ENCODE measurements at places on chromosomes 3 and 15.

DNA sequence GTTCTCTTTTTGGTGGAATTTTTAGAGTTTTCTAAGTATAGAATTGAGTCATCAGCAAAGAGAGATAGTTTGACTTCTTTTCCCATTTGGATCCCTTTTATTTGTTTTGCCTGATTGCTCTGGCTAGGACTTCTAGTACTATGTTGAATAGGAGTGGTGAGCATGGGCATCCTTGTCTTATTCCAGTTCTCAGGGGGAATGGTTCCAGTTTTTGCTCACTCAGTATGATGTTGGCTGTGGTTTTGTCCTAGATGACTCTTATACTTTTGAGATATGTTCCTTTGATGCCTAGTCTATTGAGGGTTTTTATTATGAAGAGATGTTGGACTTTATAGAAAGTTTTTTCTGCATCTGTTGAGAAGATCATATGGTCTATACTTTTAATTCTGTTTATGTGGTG is 72.5 kb downstream of the TNFAIP8L3 start:
- no peak for DNase-seq

- no peak for DNase-seq
Observed at GRCh38 chr3:172154768-172155664, 115.6 kb downstream of the FNDC3B start.

DNA sequence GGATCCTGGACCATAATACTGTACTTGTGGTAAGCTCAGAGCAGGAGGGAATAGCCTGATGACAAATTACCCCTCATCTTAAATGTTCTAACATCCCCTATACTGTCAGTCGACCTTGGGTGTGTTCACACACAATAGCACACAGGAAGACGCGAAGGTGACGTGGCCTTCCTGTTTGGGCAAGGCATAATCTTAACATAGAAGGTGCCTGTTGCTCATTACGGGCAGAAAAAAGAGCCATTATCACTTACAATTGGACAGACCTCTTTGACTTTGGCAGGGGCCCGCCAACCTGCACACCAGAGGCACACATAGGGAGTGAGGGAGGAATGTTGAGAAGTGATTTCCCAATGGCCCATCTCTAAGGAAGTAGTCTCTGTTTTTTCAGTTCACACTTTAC is 144.2 kb downstream of the ANO10 start:
- no peak for DNase-seq

DNA sequence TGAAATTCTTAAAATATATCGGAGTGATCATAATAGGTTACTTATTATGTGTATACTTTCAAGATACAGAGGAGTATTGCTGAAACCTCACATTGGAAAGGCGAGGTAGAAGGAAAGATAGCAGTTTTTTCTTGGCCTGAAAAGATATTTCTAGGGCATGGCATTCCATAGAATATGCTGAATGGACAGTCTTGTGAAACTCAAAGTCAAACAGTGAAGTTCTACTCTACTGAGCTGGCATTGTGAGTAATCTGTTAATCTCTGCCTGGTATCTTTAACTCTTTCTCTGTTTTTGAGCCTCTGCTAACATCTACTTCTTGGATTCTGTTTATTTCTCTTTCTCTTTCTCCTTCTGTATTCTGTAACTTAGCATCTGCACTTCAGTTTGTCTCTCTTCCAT is 176.3 kb upstream of the ZBTB20 start:
- no peak for DNase-seq

- no peak for DNase-seq
Observed at GRCh38 chr3:62696011-62696410, 179.2 kb downstream of the CADPS start.

DNA sequence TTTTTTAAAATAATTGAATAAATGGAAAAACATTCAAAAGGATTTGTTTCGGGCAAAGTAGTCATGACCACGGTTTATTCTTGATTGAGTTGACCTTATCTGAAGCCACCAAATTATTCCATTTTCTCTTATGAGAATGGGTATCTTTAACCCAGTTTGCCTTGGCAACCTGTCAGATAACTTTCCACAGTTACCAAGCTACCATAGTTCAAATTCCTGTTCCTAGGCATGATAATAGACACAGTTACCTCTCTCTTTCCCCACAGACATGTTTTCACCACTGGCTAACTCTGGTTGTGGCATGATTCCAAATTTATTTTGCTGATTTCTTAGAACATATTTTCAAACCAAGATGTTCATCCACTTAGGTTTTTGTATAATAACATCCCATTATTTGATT is 84.9 kb downstream of the NECTIN3 start:
- no peak for DNase-seq

DNA sequence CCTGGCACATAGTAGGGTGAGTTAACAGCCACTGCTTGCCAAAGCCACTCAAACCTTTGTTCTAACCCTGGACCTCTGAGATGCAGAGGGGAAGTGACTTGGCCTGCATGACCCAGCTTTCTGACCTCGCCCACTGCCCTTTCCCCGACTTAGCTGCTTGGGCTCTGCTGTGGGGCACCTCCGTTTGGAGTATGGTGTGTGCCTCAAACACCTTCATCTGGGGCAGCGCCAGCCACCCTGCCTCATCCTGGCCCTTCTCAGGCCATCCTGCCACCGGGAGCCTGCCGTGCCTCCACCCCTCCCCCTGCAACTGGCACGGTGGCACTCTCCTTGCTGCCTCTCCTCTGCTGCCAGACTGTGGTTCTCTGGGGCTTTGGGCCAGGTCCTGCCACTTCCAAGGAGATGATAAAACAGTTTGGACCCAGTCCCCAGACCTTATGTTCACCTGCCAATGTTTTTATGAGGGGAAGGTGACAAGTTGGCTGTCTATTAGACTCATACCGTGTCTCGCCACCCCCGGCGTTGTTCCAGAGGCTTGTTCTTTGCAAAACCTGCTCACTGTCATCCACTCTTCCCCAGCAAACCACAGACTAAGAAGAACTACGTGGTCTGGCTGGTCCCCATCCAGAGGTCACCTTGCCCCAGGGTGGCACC is 32.2 kb downstream of the SLC6A6 start:
- DNase-seq, result no peak

GRCh38 chr15:92831336-92831654 is 68.8 kb upstream of the CHD2 start:
- no peak for DNase-seq

DNA sequence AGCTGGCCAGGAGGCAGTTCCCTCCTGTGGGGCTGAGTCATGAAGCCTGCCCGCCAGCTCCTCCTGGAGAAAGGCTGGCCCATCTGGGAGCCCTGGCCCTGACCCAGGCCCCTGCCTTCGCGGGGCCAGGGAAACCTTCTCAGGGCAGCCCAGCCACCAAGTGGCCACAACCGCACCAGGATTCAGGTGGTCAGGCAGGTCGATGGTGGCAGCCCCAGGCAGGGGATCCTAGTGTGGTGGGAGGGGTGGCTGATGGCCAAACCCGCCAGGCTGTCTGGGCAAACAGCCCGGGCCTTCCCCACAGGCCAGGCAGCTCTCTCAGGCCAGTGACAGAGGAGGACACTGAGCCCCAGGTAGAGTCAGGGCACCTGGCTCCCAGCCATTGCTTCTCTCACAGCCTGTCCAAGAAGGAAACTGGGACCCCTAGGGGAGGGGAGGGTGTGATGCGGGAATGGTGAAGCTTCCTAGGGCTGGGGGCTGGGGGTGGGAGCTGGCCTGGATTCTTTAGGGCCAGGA is 1.2 kb downstream of the TWF2 start:
- no peak for DNase-seq

DNA sequence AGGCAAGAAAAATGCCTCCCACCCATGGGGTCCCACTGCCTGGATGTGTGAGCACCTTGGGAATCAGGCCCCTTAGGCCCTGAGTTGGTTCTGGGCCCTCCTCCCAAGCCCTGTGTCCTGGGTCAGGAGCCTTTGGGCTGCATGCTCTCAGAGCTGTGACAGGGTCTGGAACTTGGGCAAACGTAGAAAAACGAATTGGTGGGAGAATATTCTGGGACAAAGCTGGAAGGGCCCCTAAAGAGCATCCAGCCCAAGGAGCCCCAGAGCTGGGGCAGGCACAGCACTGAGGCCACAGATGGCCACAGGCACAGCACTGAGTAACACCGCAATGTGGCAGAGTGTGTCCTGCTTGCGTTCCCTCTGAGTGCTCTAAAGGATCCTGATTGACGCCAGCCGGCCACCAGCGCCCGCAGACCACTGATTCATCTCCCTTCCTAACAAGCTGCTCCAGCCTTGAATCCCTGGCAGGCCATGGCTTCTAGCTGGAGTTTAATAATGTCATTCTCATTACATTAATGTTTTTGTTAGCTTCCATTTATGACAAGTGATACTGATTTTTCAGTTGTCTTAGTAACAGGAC is 18.6 kb upstream of the SEC13 start:
- DNase-seq, result no peak

- DNase-seq, result no peak
Observed at GRCh38 chr3:43087249-43087776, 18.6 kb downstream of the POMGNT2 start.

DNA sequence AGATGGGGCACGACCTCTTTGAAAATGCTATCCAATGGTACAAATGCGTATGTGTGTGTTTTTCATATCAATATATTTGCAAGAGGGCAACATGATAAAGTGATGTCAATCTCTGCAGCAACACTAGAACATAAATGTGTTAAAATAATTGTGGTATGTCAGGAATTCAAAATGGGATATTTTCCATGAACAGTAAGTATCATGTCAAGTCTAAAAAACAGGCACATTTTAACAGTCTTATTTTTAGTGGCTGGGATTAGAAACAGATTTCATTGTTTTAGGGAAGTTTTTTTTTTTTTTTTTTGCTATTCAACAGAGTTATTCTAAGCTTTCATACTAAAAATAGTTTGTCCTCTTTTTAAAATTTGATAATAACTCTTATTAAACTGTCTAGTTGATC is 209.8 kb downstream of the GAP43 start:
- no peak for DNase-seq

DNA sequence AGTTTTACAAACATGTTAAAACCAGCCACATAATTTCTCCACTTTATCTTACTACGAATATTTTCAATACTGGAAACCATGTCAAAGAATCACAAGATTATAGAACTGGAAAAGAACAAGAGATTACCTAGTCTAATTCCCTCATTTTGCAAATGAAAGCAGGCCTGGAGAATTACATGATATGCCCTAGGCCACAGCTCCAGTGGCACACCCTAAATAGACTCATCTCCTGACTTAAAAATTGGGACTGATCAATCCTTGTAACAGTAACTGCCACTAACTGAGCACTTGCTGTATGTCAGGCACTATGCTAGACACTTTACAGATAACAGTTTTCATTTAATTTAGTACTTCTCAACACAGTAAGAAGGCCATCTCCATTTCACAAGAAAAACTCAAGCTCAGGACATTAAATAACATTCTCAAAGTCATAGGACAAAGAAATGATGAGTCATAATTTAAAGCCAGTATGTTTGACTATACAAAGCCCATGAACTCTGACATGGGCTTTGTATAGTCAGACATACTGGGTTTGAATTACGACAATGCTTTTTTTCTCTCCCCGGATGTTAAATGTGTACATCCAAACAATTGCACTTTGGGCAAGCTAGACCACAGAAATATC is 9.4 kb downstream of the IGSF11 start:
- no peak for DNase-seq

GRCh38 chr3:149564079-149564478 is 89.6 kb downstream of the TM4SF4 start:
- no peak for DNase-seq

GRCh38 chr3:95037927-95038326 is 975.1 kb downstream of the NSUN3 start:
- DNase-seq, result no peak

DNA sequence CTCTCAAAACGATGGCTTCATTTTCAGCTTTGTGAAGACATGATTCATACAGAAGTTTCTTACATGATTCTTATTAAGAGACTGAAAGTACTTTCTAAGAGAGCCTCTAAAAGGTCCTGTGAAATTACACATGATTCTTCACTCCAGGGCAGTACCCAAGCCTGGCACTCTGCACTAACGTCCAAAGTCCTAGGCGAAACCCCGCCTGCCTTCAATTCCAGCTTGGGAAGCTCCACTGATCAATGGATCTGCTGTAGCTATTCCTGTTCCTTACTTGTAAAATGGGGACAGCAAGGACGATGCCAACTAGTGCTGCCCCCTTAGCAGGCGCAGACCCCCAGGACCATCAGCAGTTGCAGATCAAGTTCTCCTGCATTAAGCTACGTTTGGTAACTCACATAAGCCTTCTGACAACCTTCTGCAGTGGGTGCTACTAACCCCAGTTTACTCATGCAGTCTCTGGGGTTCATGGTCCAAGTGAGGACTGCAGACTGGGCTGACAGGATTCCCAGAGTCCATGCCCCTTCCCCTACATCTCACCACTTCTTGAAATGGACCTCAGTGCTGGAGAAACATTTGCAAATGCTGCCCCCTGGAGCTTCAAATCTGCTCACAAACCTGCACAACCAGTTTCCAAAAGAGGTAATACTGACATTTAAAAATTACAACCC is 10.6 kb downstream of the CHCHD4 start:
- DNase-seq, result no peak

- DNase-seq, result no peak
Observed at GRCh38 chr3:48422272-48422671, 7.6 kb downstream of the PLXNB1 start.

DNA sequence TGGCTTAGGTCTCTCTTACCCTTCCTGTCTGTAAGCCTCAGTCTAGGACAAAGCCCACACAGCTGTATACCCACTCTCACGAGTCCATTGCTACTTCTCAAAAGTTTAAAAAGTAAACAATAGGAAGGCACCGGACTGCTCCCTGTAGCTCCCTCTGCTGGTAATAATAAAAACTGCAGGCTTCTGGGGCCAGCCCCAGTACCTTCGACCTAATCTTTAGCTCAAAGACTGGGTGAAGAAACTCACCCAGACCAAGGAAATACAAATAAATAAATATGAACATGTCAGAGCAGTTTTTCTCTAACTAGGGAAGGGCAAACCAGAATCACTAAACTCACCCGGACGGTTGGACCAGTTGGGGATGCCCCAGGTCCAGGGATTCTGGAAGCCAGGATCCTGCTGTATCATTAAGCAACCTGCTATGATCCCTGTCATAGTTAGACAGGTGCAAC is 5.0 kb downstream of the FAM219B start:
- DNase-seq, result no peak

DNA sequence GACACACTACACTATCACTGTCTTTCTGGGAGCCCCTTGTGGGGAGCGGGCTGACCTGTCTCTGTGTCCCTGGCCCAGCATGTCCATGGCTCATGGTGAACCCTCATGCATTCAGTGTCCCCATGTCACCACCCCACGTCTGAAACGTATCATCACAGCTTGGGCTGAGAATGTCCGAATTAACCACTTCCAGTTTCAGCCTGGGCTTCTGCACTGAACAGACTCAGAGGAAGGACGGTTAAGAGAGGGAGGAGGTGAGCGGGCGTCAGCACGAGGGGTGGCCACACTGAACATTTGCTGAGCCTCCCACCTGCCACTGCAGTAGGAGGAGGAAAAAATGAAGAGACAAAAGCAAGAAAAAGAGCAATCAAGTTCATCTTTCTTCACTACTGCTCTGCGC is 30.5 kb downstream of the ATP2B2 start:
- DNase-seq, result no peak

GRCh38 chr15:81336568-81336967 is 12.6 kb upstream of the STARD5 start:
- no peak for DNase-seq

- no peak for DNase-seq
Observed at GRCh38 chr3:5651351-5651750, 463.8 kb downstream of the EDEM1 start.

All from pulmonary artery endothelial cell (primary cell).